ENCODE measurements at places on chromosomes 1 and 21.

- no peak for DNase-seq
Observed at GRCh38 chr1:193806079-193807048, 620.0 kb upstream of the B3GALT2 start.

GRCh38 chr1:191533254-191533653, 625.0 kb upstream of the RGS18 start:
- DNase-seq: no peak

DNA sequence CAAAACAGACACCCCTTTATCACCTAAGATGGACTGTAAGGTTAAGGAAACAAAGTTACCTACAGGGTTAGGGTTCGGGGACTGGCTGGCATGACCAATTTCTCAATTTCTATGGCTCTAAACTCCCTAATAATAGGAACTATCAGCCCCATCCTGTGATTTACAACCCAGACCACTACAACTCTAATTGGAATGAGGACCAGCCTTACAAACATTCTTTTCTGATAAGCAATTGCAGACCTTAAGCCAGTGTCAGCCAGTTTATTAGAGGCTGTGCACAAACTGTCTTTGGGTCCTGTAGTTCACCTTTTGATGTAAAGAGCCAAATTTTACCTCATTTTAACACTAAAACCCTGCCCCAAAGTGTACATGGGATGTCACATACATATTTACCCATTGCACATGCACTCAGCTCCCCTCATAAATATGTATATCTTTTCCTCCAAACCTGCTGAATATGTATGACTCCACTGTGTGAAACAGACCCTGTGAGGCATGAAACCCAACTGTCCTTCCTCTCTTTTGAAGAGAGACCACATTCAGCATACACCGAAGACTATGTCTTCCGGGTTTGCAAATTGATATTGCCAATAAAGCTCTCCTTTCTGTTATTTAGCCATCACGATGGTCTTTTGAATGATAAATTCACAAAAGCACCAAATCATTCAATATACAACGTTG, 7.3 kb upstream of the APP start:
- DNase-seq: no peak

DNA sequence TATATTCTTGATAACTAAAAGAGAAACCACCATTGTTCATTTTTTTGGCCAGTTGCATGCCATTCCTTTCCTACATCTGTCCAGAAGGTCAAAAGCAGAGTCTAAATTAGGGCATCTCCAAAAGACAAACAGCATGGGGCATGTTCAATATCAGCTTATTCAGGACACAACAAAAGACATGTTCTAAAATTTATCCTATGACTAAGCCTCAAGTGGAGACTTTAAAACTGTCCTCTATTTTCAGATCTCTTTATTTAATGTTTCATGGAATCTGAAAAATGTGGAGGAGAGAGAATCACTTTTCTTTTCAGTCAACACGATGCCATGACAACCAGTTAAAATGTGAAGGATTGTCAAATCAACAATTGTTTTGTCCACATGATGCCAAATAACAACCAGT, 303.4 kb upstream of the PRMT6 start:
- DNase-seq: no peak

- DNase-seq: no peak
Observed at GRCh38 chr1:89901957-89902669, 81.3 kb downstream of the LRRC8D start.

- no peak for DNase-seq
Observed at GRCh38 chr1:2242814-2243725, 15.0 kb downstream of the SKI start.

GRCh38 chr1:51559064-51559500, 40.0 kb upstream of the EPS15 start:
- no peak for DNase-seq

- DNase-seq: no peak
Observed at GRCh38 chr1:200665861-200666260, 3.8 kb downstream of the DDX59 start.

GRCh38 chr1:157288006-157288405, 149.8 kb upstream of the ETV3 start:
- DNase-seq: no peak

GRCh38 chr1:3079381-3080052, 10.5 kb downstream of the PRDM16 start:
- no peak for DNase-seq

DNA sequence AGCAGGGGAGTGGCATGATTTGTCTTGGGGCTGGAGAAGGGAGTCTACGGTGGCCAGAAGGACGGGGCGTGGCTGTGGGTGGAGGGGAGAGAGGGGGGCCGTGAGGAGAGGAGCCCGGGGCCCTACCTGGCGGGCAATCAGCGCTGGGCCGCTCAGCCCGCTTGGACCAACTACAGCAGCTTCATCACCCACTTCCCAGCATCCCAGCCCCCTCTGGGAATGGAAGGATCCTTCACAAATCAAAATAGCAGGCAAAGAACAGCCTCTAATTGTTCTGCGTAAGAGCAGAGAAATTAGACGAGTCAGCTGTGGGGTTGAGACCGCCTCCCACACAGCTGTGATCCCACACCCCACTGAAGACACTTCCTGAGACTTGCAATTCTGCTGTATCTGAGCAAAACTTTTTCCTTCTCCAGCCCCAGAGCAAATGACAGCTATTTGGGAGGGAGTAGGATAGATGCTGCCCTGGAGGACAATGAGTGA, 43.5 kb downstream of the OPRD1 start:
- no peak for DNase-seq

DNA sequence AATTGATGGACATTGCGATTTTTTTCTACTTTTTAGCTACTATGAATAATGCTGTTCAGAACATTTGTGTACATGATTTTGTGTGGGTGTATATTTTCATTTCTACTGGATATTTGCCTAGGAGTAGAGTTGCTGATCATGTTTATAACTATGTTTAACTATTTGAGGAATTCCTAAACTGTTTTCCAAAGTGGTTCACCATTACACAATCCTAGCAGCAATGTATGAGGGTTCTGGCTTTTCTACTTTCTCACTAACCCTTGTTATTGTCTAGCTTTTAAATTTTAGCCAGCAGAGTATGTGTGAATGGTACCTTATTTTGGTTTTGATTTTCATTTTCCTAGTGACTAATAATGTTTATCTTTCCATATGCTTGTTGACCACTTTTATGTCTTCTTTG, 86.2 kb downstream of the ATG4C start:
- no peak for DNase-seq

DNA sequence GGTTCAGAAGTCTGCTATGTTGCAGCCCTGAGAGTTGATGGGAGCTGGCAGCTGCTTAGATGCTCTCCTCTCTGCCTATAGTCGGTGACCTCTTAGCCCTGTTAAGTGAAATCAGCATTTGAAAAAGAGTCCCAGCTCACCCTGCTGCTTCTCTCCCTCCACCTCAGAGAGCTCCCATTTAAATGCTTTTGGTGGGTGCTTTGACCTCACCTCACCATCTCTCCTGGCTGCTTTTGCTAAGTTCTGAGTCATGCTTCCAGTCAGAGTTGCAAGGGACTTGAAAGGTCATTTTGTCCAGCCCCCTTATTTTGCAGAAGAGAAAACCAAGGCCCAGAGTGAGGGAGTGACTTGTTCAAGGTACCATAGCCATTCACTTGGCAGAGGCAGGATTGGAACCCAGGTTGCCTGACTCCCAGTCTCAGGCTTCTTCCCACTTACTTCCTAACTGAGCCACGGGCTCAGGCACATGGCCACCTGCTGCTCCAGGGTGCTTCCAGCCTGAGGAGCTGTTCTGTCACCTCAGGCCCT, 3.3 kb downstream of the MAPKAPK2 start:
- DNase-seq: no peak

GRCh38 chr1:1032424-1032823, 12.5 kb downstream of the AGRN start:
- no peak for DNase-seq

- peak; percentile 41 for DNase-seq
Observed at GRCh38 chr21:36260030-36260787, 59.8 kb upstream of the MORC3 start.

GRCh38 chr1:231972111-231972445, 345.5 kb downstream of the DISC1 start:
- DNase-seq: no peak

- DNase-seq: no peak
Observed at GRCh38 chr21:36149788-36150711, 6.6 kb upstream of the DOP1B start.

- no peak for DNase-seq
Observed at GRCh38 chr1:107683683-107684082, 281.3 kb downstream of the VAV3 start.

GRCh38 chr1:204445860-204446412, 34.3 kb upstream of the PPP1R15B start:
- DNase-seq: peak; percentile 73

DNA sequence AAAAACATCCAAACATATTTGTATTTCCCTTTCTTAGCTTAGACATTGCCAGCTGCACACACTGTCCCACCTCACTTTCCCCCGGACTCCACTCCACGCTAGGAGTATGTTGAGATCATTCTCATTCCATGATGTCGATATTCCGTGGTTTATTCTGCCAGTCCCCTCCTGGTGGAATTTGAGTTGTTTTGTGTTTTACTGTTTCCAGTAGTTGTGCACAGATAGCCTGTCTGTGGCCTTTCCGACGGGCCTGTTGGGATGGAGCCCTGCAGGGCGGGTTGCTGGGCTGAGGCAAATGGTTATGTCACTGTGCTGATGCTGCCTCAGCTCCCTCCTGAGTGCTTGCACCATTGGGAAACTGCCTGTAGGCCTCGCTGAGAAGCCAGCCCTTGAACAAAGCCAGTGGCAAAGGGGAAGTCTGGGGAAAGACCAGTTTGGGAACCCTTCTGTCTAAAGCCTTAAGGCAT, 12.8 kb downstream of the TRAPPC10 start:
- no peak for DNase-seq

DNA sequence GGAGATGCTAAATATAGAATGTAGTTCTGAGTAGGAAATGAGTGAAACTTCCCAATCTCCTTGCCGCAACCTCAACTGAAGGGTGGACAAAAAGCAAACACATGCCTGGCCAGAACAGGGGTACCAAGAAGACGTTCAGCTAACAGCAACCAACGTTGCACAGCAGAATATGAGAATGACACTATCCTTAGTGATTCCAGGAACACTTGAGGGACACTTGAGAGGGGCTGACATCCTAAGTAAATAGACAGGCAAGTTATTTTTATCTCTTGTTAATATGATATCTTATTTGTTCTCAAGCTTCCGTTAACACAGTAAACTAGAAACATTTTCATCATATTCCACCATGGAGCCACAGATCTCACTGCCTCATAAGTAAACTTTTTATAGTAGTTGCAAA, 908 bp downstream of the KRTAP19-1 start:
- DNase-seq: no peak

DNA sequence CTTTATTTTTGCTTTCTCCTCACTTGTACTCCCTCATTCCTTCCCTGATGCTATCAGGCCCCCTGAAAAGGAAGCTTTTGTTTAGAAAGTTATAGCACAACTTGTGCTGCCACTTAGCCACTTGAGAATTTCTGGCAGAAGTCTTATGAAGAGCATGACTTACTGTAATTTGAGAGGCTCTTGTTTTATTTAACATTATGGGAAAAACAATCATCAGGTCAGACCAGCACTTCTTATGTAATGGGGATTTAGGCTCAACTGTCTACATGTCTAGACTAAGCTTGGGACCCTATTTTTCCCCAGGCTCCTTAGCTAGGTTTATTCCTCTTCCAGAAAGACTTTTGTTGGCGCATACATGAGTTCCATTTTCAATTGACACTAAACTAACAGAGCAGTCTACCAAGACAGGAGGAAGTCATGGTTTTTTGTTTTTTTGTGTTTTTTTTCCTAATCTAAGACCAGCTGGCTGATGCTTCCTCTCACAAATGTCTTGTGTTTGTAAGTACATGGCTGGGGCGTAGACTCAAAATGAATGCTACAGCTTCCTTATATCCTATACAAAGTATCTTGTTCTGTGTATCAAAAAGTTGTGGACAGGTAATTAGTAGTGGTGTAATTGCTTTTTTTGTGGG, 31.5 kb downstream of the TNFSF4 start:
- no peak for DNase-seq

- DNase-seq: no peak
Observed at GRCh38 chr1:55559842-55560241, 344.7 kb upstream of the USP24 start.

DNA sequence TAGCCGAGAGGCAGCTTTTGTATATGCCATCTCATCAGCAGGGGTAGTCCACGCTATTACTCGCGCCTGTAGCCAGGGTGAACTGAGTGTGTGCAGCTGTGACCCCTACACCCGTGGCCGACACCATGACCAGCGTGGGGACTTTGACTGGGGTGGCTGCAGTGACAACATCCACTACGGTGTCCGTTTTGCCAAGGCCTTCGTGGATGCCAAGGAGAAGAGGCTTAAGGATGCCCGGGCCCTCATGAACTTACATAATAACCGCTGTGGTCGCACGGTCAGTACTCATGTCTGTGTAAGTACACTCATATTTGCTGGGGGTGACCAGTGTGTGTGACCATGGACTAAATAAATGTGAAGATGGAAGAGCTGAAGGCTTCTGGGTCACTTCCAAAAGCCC, 7.4 kb downstream of the WNT2B start:
- no peak for DNase-seq

GRCh38 chr21:34647555-34647954, 21.2 kb upstream of the CLIC6 start:
- no peak for DNase-seq
